HepG2 (cell line): ENCODE measurements at places on chromosomes 1 and 21. TPM values are rescaled to one million over a fixed set of nuclear protein-coding genes. Genes with fewer than 3 reads are reported as not detected.

The KIF26B gene
- 0.03 and 0.09 TPM in 2 replicates for total RNA-seq

The AADACL4 gene
- not detected in 2 replicates for total RNA-seq

DNA sequence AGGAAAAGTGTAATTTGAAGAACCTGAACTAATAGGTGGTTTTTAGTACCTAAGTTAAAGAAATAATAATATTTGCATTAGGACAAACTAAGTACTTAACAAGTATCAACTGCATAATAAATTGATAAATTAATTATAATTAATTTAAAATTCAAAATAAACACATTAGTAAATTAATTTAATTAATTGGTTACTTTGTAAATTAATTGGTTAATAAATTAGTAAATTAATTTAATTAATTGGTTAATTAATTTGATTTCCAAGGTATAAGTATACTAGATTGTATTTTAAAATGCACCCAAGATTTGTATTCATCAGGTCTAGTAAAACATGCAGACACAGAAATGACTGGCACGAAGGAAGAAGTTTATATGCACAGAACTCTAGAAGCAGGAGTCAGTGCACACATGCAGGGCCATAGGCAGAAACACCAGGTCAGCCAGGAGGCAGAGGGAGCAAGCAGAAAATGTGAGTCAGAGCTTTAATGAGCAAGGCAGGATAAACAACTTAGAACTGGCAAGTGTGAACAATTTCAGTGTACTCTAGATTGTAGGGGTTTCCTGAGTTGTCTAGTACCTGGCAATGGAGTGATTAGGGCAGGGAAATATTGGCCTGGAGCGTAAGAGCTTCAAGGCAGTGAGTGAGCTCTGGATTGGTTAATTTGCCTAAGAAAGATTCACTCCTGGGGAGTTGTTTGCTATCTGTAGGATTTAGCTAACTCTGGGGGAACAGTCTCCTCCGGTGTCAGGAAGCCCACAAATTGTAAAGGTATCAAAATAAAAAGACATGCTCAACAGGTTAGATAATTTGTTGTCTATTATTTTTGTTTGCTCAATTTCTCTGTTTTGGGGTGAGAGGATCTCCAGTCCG lies 665.7 kb downstream of the MRPL39 start:
- no peak for DNase-seq

DNA sequence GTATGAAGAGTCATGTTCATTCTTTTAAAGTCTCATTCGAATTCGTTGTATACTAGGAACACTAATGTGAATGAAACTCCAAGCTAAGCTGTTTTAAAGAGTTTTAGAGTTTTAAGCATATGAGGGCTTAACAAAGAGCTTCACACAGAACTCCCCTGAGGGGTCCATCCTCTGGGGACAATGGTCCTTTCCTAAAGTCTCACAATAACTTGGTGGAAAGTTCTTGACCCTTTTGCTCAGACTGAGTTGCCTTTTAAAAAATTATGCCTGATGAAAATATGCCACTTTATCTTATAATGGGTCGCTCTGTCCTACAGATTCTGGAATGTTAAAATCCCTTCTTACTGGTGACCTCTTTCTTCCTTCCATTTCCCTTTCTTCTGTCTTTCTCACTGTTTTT lies 64.3 kb downstream of the RGL1 start:
- DNase-seq: no peak

- DNase-seq: no peak
These were observed 25.5 kb downstream of the MYOM3 start for GRCh38 chr1:24086466-24086865.

The ACTA1 gene
- 5.2 and 5.9 TPM in 2 replicates for total RNA-seq

The OR2L13 gene
- total RNA-seq: not detected in 2 replicates

GRCh38 chr1:183061194-183061593 lies 38.0 kb downstream of the LAMC1 start:
- DNase-seq: no peak

DNA sequence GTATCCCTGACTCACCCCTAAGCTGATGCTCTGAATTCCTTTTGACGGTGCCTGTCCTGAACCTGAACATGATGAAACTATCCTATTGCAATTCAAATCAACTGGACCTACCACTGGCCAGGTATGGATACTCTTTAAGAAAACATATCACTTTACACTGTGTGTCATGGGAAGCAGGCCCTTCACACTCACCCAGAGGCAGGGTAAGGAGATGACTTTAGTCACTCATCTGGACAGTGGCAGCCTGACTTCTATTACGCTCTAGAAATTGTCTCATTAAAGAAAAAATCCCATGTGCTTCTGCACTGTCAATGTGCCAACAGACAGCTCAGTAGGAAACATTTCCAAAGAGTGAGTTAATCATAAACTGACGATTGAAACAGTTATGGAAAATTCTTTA lies 94.3 kb downstream of the VAV3 start:
- no peak for DNase-seq

DNA sequence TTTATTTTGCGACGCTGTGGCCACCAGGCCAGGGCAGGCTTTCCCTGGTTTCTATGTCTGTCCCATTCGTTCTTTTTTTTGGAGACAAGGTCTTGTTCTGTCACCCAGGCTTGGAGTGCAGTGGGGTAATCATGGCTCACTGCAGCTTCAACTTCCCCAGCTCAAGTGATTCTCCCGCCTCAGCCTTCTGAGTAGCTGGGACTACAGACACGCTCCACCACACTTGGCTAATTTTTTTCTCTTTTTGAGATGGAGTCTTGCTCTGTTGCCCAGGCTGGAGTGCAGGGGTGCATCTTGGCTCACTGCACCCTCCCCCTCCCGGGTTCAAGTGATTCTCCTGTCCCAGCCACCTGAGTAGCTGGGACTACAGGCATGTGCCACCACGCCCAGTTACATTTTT lies 43.4 kb upstream of the WNT4 start:
- DNase-seq: no peak

DNA sequence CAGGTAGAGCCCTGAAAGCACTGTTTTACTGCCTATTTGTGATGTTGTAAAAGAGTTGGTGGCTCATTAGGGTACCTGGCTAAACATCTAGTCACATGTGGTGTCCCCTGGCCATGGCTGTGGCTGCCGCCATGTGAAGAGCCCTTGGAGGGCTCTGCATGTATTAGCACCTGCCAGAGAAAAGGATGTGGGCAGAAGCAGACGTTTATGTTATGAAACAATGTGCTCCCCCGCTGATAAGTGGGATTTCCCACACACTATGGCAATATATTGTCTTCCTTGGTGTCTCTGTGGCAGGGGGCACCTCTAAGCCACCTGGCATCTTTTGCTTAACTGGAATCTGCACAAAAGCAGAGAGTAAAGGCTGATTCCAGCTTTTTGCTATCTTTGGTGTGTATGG lies 9.6 kb downstream of the TENT5C start:
- DNase-seq: no peak

The SPATA45 gene
- 0.64 and 0.86 TPM in 2 replicates for total RNA-seq

- DNase-seq: peak; percentile 15
These were observed 123.9 kb downstream of the PTBP2 start for GRCh38 chr1:96845464-96845863.

The RHEX gene
- 1.6 and 2.7 TPM in 2 replicates for total RNA-seq

GRCh38 chr1:160460214-160460642 lies 59.9 kb downstream of the VANGL2 start:
- DNase-seq: no peak

- DNase-seq: no peak
These were observed 922 bp downstream of the CPT2 start for GRCh38 chr1:53197291-53198200.

- DNase-seq: no peak
These were observed 23.7 kb downstream of the UROD start for GRCh38 chr1:45035631-45036301.

DNA sequence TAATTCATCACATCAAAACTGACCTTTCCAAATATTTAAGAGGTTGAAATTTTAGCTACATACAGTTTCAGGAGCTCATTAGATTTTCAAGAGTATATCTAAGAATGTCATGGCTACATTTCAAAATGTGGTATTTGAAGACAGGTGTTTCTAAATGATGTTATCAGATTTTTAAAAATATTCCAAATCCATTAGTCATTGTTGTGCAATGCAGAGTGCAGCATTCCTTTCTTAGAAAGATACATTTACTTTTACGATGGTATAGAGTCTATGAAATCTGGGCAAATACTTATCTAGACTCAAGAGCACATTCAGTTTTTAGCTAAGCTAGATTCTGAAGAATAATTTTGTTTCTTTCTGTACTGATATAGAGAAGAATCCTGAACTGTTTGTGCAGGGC lies 230.3 kb downstream of the CHRM3 start:
- DNase-seq: no peak

GRCh38 chr1:154501423-154502065 lies 475 bp upstream of the TDRD10 start:
- DNase-seq: no peak

The ADAMTS1 gene
- 0.02 TPM in 1 of 2 replicates, not detected in the other for total RNA-seq

DNA sequence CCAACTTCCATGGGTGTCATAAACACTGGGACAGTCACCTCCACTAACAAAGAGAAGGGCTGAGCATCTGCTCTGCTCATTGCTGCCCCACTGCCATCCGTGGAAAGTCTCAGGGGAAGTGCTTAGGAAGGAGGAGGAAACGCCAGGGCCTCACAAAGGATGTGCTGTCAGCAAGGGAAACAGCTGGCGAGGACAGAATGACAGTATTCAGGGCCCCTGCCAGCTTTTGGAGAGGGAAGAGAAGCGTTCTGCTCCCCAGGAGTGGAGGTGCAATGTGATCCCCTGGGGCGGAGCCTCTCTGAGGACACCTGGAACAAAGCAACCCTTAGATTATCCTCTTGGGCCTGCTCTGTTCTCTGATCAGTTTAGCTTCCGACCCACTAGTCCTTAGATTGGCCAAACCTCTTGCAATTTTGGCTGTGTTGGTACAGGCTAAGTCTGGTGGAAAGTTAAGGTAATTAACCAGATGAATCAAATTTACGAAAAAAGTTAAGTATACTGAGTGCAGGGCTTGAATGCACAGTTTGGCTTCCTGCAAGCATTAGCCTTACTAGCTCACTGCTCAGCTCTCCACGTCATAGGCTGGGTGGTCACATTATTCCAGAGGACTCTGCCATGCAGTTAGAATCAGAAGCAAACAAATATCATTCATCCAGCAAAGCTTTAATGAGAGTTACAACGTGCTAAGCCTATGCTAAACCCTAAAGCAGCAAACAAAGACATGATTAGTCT lies 170.2 kb upstream of the NFIA start:
- no peak for DNase-seq

GRCh38 chr1:12616709-12617373 lies 1.2 kb downstream of the DHRS3 start:
- no peak for DNase-seq

DNA sequence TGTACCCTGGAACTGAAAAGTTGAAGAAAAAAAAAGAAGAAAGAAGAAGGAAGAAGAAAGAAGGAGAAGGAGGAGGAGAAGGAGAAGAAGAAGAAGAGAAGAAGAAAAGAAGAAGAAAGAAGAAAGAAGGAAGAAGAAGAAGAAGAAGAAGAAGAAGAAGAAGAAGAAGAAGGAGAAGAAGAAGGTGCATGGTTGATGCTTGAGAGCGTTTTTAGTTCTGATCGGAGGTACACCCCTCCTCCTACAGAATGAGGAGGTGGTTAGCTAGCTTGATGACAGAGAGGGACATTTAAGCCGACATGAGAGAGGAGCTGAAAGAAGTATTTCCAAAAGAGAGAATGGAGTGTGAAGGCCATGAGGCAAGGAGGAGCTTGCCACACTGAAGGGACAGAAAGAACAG lies 5.6 kb upstream of the ZNF362 start:
- DNase-seq: no peak

The EPHA2 gene
- total RNA-seq: 15.5 and 33.6 TPM in 2 replicates

The GBP6 gene
- not detected in 2 replicates for total RNA-seq

DNA sequence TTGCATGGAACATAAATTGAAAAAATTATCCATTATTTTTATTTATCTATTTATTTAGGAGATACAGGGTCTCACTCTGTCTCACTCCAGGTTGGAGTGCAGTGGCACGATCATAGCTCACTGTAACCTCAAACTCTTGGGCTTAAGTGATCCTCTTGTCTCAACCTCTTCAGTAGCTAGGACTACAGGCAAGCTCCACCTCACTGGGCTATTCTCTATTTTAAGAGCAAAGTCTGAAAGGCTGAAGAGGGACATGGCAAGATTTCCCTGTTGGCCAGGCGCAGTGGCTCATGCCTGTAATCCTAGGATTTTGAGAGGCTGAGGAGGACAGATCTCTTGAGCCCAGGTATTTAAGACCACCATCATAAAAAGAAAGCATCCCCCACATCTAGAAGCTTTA lies 14.0 kb upstream of the RC3H1 start:
- no peak for DNase-seq

GRCh38 chr1:27086026-27086425 lies 68.9 kb downstream of the SLC9A1 start:
- DNase-seq: no peak

- DNase-seq: no peak
These were observed 18.0 kb downstream of the KIAA1614 start for GRCh38 chr1:180930687-180931086.

- DNase-seq: no peak
These were observed 74.1 kb upstream of the CD34 start for GRCh38 chr1:207984831-207985572.

GRCh38 chr1:185433667-185434066 lies 116.6 kb upstream of the IVNS1ABP start:
- no peak for DNase-seq

GRCh38 chr1:34929853-34930701 lies 627 bp upstream of the DLGAP3 start:
- DNase-seq: no peak

- DNase-seq: peak; percentile 23
These were observed 24.7 kb downstream of the NPHS2 start for GRCh38 chr1:179550746-179551682.

DNA sequence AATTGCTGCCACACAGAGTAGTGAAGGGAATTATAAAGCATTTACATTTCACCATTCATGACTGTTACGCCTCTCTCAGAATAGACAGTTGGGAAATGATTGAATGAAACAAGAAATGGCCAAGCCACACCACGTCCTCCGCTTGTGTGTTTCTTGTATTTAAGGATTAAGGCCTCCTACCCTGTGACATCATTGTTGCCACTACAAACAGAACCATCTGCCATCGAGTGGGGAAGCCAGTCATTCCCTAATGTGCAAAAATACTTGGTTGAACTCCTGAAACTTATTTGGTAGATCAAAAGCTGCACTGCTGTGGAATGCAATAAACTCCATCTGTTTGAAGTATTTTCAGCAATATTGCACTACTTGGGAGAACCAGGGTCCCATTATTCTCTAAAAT lies 99.0 kb upstream of the C1orf105 start:
- no peak for DNase-seq

The ZC3H12A gene
- total RNA-seq: 4.2 and 6.8 TPM in 2 replicates

The HEYL gene
- total RNA-seq: 0.04 TPM in 1 of 2 replicates, not detected in the other

The FCRL4 gene
- total RNA-seq: not detected in 2 replicates

DNA sequence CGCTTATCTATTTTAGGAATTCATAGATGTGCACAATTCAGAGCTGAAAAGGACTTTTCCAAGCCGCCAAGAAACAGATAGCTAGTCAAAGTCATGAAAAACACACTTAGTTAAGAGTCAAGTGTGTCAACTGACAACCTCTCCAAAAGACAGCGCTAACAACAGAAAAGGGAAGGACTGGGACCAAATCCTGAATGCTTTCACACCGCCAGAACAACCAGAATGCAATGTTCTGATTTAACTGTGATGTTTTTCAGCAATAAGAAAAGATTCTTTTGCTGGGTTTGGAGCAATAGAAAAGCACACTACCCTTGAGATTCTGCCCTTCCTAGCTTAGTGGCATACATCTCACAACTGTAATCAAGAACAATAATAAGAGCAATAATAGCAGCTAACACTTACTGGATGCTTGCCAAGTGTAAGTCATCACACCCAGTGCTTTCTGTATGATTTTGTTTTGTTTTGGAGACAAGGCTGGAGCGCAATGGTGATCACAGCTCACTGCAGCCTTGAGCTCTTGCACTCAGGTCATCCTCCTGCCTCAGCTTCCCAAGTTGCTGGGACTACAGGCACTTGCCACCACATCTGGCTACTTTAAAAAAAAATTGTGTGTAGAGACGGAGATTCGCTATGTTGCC lies 33.9 kb upstream of the SDC3 start:
- no peak for DNase-seq

- no peak for DNase-seq
These were observed 10.6 kb downstream of the PDZK1 start for GRCh38 chr1:145696630-145696960.
